LoVo (cell line): ENCODE measurements at places on chromosomes 1 and 21.

DNA sequence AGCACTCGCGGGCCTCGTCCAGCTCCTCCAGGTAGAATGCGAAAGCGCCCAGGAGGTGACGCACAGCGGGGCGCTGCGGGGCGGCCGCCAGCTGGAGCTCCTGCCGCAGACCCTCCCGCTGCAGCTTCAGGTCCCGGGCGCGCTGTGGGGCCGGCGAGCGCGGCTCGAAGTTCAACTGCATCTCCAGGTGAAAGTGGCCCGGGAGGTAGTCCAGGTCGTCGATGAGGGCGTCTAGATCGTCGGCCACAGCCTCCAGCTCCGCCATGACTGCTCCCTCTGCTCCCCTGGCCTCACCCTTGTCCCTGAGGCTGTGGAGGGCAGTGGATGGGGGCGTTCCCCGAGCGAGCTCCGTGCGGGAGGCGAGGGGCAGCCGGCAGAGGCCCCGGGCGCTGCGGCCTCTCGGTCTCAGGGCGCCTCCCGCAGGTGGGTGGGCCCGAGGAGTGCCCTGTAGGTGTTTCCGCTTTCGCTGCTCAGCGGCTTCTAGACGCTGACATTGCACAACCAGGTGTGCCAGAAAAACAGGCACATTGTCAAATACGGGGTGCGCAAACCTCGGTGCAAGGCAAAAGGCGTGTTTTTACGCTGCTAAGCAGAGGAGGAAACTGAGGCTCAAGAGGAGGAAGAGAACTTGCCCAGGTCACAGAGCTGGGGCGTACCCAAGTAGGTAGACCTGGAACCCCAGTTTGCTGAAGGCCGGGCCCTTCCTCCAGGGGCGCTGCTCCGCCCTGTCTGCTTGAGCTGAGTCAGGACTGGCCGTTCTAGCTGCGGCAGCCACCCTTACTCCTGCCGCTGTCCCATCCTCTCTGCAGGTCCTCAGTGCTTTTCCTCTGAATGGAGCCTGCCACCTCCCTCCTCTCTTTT, at the start of gene TTC22:
TSS of gene TTC22 (minus strand) at position 425 of the 861 bp plus-strand sequence. CDS start at position 265, 160 bp downstream.
- peak; percentile 79 for DNase-seq

DNA sequence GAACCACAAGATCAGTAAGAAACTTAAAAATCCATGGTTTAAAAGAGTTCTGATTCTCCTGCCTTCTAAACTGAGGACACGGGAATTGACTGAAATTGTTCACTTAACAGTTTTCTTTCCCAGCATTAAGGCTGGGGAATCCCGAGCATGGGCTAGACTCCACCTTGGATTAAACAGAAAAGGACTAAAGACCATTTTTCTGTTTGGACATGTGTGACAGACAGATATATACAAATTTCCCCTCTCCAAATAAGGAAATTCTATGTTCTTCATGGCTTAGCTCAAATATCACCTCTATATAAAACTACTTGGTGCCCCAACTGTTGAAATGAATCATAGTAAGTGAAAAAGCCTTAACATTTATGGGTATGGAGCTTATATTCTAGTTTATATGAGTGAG, 85.0 kb downstream of the UROD start:
- no peak for DNase-seq

GRCh38 chr1:220884109-220884980, 5.1 kb downstream of the HLX start:
- DNase-seq = no peak

GRCh38 chr1:198151688-198152087, 5.1 kb upstream of the NEK7 start:
- no peak for DNase-seq

DNA sequence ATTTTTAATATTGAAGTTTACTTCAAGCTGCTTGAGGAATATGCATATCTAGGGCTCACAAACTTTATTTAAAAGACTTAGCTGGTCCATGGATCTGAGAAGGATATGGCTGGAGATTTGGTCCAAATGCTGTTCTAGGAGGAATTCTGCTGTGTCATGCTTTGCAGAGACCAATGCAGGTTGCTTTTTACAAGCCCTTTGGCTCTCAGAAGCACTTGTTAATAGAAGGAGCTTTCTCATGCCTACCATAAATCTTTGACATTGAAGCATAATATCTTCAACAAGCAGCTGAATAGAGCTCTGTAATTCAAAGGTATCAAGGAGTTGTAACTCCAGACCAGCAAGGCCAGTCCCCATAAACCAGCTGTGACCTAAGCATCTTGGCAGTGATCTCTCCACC, 299.1 kb downstream of the HHAT start:
- DNase-seq = no peak

DNA sequence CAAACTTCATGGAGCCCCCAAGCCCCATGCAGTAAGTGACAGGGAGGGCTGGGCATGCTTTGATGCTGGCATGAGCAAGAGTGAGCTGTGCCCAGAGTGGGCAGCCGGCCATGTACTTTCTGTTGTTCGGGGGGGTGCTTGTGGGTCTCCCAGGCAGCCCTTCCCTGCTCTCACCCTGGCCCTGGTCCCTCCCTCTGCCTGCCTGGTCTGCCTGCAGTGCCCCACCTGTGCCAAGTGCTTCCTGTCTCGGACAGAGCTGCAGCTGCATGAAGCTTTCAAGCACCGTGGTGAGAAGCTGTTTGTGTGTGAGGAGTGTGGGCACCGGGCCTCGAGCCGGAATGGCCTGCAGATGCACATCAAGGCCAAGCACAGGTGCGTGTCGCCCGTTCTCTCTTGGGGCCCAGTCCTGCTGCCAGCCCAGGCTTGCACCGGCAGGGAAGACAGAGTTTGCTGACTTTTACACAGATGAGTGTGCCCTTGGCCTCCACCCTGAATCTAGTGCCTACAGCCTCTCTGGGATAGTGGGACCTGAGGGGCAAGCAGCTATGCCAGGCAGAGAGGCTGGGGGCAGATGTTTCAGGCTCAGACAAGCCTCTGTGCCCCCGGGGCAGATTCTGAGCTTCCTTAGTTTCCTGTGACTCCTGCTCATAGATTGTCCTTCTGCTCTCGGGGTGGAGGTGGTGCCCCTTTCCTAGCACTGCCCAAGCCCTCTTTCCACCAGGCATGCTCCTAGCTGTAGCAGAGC, 7.6 kb downstream of the ZBTB48 start:
- DNase-seq = no peak

- DNase-seq = no peak
These were observed 257.4 kb downstream of the MATN1 start for GRCh38 chr1:30466026-30466425.

DNA sequence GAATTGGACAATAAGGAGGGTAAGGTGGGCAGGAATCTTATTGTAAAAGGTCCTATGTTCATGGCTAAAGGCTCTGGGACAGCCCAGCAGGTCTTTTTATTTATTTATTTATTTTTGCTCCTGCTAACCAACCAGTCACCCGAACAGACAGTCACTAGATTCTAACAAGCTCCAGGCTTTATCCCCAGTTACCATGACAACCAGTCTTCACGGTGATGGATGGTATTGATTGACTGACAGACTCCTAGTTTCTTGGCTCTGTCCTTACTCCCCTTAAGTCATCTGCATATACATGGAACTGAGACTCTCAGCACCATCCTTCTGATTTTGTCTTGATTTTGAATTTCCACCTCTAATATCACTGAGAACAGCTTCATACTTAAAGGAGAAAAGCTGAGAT, 44.3 kb downstream of the C8A start:
- no peak for DNase-seq

GRCh38 chr1:6263716-6264115, 2.8 kb upstream of the GPR153 start:
- DNase-seq = no peak

GRCh38 chr1:61387829-61388228, 305.5 kb downstream of the NFIA start:
- no peak for DNase-seq

- DNase-seq = no peak
These were observed 22.9 kb downstream of the ARHGEF10L start for GRCh38 chr1:17562375-17562774.

DNA sequence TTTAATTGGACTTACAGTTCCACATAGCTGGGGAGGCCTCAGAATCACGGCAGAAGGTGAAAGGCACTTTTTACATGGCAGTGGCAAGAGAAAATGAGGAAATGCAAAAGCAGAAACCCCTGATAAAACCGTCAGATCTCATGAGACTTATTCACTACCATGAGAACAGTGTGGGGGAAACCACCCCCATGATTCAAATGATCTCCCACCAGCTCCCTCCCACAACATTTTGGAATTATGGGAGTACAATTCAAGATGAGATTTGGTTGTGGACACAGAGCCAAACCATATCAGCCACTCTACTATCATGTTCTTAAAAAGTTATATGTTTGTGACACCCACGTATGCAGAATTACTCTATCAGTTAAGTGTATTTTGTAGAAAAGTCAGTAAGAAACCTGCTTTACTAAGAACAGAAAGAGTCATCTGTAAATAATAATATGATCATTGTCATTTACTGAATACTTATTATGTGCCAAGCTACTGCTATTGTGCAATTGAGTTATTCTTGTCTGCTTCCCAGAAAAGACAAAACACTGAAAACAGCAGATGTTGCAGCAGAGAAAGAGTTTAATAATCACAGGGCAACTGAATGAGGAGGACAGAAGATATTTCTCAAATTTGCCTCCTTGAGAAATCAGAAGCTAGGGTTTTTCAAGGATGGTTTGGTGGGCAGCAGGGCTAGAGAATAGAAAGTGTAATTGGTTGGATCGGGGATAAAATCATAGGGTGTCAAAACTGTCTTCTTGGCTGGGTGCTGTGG, 207.7 kb upstream of the FGGY start:
- no peak for DNase-seq

DNA sequence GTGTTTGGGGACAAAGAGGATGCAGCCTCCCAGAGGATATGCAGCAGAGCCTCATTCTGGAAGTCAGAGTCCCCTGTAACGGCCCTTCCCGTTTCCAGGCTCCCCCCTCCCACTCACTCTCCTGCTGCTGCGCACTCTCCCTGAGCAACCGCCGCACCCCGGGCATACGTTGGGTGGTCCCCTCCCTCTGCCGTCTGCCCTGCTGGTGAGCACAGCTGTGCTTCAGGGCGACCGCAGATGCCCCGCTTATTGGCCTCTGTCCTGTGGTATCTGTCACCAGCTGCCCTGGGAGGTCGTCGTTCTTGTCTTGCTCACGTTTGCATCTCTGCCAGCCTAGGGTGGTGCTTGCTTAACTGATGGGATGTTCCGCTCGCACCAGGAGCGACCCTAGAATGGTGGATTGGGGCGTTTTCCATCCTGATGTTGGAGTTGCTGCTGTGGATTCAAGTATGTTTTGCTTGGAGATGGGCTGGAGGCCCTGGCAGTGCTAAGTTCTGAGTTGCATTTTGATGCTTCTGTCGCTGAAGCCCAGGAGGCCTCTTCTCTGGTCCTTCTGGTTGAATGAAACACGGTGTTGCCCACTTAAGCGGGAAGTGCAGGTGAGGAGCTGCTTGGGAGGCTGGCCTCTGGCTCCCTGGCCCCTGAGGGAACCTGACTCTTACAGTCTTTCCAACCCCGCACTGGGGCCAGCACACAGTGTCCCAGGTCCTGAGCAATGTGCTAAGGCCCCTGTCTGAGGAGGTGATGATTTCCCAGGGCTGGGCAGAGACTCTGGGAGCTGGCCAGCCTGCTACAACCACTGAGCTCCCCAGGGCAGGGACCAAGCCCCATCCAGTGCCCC, 3.2 kb downstream of the TMEM201 start:
- DNase-seq = no peak

GRCh38 chr1:226980565-226981385, 40.7 kb downstream of the COQ8A start:
- DNase-seq = no peak

DNA sequence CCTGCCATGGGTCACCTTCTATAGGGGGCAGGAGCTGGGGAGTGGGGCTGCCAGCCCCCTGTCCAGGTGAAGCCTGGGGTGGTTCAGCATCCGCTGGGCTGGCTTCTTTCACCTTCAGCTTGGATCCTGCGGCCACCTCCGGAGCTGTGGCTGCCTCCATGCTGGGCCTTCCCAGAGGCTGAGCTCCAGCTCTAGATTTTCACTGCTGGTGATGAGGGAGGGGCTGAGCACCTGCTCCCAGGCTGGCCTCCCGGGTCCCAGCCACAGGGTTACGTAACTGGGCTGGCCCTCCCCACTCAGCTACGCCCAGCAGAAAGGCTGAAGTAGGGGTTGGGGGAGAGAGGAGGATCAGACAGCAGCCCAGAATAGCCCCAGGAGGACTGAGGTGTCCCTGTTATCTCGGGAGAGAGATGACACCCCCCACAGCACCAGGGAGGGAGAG, at the start of gene MYBPHL:
TSS of gene MYBPHL (minus strand) at position 180 of the 442 bp plus-strand sequence. CDS start at position 160, 20 bp downstream.
- DNase-seq = no peak

DNA sequence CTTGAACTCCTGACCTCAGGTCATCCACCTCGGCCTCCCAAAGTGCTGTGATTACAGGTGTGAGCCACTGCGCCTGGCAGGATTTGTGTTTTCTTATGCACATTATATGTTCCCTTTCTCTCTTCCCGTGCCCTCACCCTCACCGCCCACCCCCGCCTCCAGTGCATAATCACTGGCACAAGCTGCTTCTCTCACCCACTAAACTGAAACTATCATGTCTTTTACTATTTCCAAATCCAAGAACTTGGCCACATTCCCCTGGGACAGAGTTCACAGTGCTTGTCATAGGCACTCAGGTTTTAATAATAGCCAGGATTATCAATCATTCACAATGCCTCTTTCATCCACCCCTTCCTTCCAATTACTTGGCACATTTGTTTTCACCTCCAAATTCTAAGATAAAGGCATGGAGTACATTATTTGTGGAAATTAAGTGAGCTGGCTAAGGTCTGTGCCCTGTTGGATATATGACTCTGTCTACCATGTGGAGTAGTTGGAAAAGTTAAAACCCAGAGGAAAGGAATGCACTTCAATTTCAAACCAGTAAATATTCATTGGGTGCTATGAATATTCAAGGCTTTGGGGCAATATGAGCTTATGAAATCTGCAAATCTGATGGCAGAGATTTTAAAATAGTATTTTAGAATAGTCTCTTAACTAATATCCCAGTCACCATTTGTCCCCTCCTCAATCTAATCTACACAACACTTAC, 17.6 kb upstream of the MAPKAPK2 start:
- DNase-seq = no peak

GRCh38 chr1:31135973-31136600, 70.6 kb upstream of the PUM1 start:
- no peak for DNase-seq

GRCh38 chr1:90384193-90384592, 332.9 kb downstream of the BARHL2 start:
- no peak for DNase-seq

DNA sequence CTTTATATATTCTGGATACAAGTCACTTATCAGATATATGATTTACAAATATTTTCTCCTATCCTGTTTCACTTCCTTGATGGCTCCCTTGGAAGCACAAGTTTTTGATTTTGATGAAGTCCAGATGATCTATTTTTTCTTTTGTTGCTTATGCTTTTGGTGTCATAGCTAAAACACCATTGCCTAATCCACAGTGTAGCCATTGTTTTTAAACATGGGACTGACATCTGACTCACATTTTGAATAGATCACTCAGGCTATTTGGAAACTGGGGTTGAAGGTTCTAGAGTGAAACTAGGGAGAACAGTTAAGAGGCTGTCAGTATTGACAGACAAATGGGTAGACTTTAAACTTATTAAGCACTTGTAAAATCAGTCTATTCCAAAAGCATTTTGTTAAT, 16.6 kb downstream of the AK4 start:
- no peak for DNase-seq

- no peak for DNase-seq
These were observed 13.5 kb downstream of the MOV10 start for GRCh38 chr1:112687785-112688496.

- no peak for DNase-seq
These were observed 92.6 kb downstream of the ADGRL4 start for GRCh38 chr1:78913950-78914349.

GRCh38 chr1:178530037-178530402, 17.1 kb downstream of the TEX35 start:
- peak; percentile 79 for DNase-seq
